ENCODE measurements at places on chromosomes 16 and 17.

- DNase-seq = no peak
Measured at GRCh38 chr16:24077966-24078365, 178.2 kb upstream of the CACNG3 start.

- DNase-seq = no peak
Measured at GRCh38 chr17:2798678-2799077, 2.4 kb downstream of the RAP1GAP2 start.

DNA sequence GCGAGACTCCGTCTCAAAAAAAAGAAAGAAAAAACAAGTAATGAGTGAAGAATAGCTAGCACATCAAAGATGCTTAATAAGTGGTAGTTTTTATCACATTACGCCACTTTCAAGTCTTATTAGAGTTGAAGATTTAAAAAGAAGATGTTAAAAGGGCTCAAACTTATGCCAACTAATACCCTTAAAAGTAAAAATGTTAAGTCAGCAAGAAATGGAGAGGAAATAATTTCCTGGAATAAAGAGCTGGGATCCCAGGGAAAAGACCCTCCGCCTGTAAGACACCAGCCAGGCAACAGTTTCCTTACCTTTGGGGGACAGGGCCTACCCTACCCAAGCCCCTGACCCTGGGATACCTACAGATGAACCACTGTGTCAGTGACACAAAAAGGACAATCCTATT, 3.6 kb downstream of the XPO6 start:
- DNase-seq = no peak

DNA sequence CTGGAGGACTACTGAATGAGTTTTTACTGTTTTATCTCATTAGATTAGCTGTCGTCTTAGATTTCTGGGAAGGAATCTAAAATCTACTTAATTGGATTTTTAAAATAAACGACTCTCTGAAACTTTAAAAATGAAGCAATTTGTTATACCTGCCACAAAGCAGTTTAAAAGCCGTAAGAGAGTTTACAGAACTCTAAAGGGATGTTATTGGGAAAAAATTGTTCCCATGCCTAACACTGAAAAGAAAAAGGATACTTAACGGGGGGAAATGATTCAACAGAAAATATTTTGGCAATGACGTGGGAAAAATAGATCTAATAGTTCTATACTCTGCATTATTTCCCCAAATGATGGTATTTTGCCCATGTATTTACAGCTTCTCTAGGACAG, 27.0 kb downstream of the ARHGAP17 start:
- no peak for DNase-seq

DNA sequence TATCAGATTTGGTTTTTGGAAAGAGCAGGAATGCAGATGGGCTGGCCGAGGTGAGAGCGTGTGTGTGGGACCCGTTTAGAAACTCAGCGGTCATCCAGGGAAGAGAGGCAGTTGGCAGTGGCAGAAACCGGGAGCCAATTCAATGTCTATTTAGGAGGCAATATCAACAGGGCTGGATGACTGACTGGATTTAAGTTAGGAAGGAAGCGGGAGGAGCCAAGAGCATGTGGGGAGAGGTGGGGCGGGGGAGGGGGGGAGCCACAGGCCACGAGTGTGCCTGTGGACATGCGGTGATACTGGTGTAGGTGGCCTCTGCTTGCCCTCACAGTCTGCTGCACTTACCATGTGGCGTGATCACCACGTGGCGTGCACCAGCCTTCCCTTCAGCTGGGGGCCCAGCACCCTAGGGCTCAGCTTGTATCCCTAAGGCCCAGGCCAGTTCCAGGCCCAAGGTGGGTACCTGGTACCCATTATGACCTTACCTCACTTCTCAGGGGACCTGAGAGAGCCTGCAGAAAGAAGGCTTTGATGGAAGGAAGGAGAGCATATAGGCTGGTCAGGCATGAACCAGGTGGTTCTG, 10.8 kb upstream of the TPPP3 start:
- no peak for DNase-seq

- DNase-seq = no peak
Measured at GRCh38 chr16:21100447-21100846, 50.2 kb downstream of the DNAH3 start.

GRCh38 chr17:67239597-67239996, 5.4 kb downstream of the HELZ start:
- no peak for DNase-seq

- no peak for DNase-seq
Measured at GRCh38 chr16:27437946-27438345, 36.0 kb downstream of the IL21R start.

- no peak for DNase-seq
Measured at GRCh38 chr17:75207760-75208159, 2.3 kb downstream of the NUP85 start.

DNA sequence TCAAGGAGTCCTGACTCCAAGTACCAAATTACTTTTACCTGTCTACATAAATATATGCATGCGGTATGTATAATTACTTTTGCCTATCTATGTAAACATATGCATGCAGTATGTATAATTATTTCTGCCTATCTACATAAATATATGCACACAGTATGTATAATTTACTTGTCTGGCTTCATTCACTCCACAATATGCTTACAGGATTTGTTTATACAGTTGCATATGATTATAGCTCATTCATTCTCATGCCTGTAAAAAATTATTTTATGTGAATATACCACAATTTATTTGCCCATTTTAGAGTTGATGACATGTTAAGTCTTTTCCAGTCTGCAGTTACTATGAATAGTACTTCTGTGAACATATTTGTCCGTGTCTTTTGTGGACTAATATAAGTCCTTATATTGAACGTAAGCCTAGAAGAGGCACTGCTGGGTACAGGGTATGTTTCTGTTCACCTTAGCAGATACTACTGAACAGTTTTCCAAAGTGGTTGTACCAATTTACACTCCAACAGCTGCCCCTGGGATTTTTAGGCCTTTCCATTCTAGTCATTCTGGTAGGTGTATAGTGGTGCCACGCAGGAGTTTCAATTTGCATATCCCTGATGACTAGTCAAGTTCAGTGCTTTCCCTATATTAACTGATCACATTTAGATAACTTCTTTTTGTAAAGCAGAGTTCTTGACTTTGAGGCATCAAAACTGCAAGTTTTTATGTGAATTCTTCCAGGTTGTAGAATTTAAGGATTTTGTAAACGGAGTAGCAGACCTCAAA, 47.0 kb downstream of the MARVELD3 start:
- no peak for DNase-seq
